Spinal cord (tissue), 10 donors: ENCODE measurements at places on chromosomes 1 and 21. TPM values are rescaled to one million over a fixed set of nuclear protein-coding genes. Genes with fewer than 3 reads are reported as not detected.

- no peak for DNase-seq
These were observed 19.4 kb downstream of the HSD11B1 start for GRCh38 chr1:209723756-209724693.

DNA sequence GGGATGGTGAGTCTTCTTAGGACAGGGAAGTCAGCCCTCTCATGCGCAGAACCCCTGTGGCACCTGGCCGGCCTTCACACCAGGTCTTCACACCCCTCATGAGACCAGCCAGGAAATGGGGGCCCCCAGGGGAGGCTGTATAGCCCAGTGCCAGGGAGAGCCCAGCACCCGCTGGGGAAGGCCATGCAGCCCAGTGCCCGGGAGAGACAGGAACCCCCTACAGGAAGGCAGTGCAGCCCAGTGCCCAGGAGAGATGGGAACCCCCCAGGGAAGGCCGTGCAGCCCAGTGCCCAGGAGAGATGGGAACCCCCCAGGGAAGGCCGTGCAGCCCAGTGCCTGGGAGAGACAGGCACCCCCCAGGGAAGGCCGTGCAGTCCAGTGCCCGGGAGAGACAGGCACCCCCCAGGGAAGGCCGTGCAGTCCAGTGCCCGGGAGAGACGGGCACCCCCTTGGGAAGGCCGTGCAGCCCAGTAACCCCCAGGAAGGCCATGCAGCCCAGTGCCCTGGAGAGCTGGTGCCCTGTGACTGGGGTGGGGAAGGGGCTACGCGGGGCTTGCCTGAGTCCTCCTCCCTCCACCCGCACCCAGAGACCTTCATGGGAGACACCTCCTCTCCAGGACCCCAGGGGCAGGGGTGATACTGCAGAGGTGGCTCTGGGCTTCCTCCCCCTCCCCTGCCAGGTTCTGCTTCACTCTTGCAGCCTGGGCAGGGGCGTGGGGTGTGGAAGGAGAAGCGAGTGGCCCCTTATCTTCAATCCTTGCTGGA is 110.5 kb upstream of the COL6A1 start:
- no peak for DNase-seq

DNA sequence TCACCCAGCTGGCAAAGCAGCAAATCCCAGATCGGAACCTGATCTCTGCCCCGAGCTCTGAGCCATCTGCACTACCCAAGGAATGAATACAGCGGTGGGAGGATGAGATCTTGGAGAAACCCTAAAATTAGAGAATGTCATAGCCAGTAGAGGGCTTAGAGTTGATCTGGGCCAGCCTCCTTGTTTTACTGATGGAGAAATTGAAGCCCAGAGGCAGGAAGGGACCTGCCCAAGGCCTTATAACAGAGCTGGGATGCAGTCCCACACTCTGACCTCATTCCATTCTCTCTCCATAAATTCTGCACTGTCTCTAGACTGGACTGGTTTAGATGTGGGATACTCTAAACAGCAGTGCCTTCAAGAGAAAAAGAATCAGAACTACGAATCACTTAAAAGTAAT is 4.8 kb upstream of the SFN start:
- DNase-seq = no peak

GRCh38 chr1:24393892-24394291 is 19.7 kb downstream of the STPG1 start:
- no peak for DNase-seq

DNA sequence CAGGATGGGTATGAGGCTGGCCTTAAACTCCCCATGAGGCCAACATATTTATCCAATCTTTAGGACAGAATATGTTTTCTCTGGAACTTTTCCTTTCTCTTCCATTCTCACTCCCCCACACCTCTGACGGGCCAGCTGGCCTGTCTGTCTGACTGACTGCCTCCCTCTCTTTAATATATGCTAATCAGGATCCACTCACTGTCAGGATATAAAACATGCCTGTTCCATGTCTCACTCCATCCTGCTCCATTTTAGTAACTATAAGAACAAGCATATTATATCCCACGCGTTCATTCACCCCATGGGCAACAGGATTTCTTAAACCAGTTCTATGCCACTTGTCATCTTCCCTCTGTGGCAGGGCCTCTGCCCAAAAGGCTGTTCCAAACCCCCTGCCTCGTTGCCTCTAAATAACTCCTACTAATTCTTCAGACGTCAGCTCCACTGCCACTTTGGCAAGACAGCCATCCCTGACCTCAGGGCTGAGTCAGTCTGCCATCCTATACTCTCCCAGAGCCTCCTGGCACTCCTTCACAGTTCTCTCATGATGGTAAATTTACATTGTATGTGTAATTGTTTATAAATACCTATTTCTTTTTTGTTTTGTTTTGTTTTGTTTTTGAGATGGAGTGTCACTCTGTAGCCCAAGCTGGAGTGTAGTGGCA is 84.3 kb upstream of the SPATA6 start:
- DNase-seq = no peak

DNA sequence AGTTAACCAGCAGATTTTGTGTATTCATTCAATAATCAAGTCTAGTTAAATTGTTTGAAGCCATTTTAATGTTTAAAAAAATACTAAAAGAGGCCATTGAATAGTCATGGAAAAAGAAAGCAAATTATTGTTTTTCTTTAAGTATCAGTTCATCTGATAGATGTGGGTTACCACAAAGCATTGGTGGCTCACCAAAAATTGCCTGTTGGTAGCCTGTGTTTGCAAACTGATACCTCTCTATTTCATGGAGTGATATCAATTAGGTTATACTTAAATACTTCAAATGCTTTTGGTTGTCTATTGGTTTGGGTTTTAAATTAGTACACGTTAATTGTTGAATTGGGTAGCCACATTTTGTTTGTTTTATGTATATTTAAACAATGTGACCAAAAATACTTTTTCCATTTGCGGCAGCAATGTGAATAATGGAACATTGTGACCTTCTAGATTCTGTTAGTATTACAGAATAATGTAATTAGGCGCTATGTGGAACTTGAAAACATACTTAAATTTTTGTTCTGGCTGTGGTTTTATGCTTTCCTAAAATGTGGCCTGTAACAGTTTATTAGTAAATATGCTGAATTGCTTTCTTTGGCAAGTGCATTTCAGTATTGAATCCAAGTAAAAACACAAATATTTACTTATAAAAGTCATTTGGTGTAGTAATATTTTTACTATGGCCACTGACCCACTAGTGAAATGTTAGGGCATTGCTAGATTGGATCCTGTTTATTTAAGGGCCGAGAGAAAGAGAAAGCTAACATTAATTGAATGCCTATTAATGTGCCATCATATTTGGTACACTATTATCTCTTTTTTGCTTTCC is 37.1 kb upstream of the NBL1 start:
- DNase-seq = no peak

GRCh38 chr1:39142401-39143060 is 62.0 kb upstream of the MACF1 start:
- DNase-seq = peak; percentile 44

GRCh38 chr1:156750191-156750672 is 1.2 kb downstream of the HDGF start:
- no peak for DNase-seq

- DNase-seq = no peak
These were observed 21.8 kb downstream of the RSPH1 start for GRCh38 chr21:42474043-42474831.

DNA sequence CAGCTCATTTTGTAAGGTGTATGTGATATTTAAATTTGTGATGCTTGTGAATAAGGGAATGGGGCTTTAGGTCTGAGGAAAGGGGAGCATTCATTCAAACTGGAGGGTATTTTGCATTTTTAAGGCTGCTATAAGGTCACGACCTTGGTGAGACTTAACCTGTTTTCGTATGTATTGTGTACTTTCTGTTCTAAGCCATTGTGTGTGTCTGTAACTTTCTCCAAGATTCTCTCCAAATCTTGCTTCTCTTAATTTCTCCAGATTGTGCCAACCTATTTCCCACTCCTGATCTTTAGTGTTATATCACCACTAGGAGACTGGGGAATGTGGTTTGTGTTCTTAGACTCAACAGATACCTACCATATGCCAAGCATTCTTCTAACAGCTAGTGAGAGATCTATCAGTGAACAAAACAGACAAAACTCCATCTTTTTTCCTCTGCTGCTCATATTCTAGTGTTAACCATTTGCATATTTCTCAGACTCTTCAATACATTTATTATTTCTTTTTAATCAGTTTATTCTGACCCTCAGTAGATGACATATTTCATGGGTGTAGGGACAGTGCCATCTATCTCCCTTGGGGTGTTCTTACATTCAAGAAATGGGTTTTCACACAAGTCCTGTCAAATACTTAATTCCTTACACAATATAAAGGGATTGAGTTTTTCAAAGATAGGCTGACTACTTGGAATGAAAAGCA is 27.5 kb downstream of the ATP1B1 start:
- no peak for DNase-seq

DNA sequence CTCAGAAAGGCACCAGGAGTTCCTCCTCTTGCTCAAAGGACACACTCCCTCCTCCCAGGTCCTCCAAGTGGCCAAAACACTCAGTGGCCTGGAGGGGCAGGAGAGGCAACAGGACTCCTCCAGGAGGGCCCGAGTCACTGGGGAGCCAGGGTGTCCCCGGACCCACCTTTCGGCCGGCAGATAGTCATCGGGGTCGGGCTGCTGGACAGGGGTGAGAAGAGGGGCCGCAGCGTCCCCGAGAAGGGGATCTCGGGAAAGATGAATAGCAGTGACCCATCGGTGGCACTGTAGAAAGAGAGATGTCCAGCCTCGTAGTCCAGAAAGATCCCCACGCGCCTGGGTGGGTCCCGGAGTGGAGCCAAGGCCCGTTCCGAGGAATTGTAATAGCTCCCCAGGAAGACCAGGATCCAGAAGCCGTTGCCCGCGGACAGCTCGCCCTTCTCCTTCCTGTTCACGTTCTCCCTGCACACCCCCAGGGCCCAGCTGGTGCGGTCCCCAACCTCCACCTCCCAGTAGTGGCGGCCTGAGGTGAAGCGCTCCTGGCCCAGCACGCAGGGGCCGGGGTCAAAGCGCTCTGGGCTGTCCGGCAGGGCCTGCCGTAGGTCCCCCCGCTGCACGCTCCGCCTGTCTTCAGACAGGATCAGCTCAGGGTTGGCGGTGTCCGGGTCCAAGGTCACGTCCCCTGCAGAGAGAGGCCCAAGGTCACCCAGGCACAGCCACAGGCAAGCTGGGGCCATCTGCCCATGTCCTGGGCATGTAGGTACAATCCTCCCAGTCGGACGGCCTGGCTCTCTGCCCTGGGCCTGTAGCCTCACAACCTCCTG is 11.9 kb downstream of the TRIM11 start:
- no peak for DNase-seq

GRCh38 chr1:7289694-7290093 is 481.4 kb upstream of the VAMP3 start:
- no peak for DNase-seq

- DNase-seq = peak; percentile 92
These were observed 747 bp upstream of the ENAH start for GRCh38 chr1:225653463-225654276.

DNA sequence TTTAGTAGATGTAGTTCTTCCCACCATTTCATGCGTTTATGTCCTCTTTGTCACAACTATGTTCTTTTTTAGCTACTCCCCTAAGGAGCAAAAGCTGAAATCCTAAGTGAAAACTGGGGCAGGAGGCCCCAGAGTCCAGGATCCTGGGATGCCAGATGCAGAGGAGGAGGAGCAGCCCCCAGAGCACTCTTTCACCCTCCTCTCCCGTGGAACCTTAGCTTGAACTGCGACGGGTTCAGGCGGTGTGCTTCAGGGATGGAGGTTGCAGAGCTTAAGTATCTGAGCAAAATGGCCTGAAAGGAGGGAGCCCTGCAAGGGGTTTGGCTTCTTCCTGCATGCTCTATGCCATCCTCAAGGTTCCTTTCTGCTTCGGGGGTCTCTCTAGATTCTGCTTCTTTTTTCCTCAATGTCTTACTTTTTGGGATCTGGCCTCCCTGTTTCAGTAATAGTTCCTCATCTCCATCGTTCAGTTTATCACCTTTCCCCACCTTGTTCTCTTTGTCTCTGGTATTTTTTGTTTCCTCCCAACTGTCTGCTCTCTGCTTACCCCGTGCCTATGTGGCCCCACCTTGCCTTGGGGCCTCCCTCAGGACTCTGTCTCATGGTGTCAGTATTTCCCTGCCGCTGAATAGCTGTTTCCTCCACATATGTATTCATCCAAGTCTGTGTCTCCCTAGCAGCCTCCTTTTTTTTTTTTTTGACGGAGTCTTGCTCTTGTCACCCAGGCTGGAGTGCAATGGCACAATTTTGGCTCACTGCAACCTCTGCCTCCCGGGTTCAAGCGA is 2.7 kb upstream of the NHLH1 start:
- DNase-seq = no peak

GRCh38 chr1:218431476-218431875 is 86.3 kb downstream of the TGFB2 start:
- DNase-seq = no peak

DNA sequence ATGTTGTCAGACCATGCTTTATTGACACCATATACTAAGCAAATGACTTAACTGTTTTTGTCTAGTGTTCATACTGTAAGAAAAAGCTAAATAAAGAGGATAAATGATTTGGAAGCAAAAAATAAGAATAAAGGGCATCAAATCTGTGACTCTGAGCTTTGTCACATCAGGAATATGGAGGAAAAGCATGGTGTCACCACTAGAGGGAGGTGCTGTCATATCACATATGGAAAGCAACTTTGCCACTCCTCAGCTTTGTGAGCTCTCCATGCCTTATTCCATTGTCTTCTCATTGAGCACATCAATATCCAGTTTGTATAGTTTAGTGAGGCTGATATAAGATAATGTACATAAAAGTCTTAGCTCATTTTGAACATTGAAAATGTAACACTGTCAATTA is 20.8 kb upstream of the GBP1 start:
- no peak for DNase-seq

GRCh38 chr1:239268941-239269340 is 117.4 kb upstream of the CHRM3 start:
- no peak for DNase-seq

DNA sequence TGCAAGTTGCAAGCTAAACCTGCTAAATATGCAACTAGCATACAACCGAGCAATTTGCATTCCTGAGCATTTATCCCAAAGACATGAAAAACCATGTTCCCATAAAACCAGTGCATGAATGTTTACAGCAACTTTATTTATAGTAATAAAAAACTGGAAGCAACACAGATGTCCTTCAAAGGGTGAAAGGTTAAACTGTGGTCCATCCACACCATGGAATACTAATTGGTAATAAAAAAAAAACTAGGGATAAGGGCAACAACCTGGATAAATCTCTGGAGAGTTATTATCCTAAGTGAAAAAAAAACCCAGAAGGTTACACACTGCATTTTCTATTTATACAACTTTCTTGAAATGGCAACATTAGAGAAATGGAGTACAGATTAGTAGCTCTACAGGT is 474.1 kb downstream of the SMYD3 start:
- no peak for DNase-seq

GRCh38 chr1:217052626-217053025 is 329.4 kb upstream of the ESRRG start:
- DNase-seq = no peak

- DNase-seq = no peak
These were observed 482.0 kb downstream of the DISC1 start for GRCh38 chr1:232108598-232108997.

- DNase-seq = no peak
These were observed 67.8 kb upstream of the SMYD2 start for GRCh38 chr1:214213136-214213535.

Gene EDARADD
- total RNA-seq = 0.89 TPM

Gene FGR
- total RNA-seq = 8.5 TPM

Gene PROX1
- 12.3 TPM for total RNA-seq

Gene KCNT2
- 32.3 TPM for total RNA-seq

Gene KLF17
- total RNA-seq = 0.69 TPM

Gene S100A2
- 1.2 TPM for total RNA-seq

Gene CAPN9
- 0.20 TPM for total RNA-seq

Gene CCDC17
- 1.0 TPM for total RNA-seq

Gene S100A8
- 286 TPM for total RNA-seq

Gene TMEM81
- total RNA-seq = 1.9 TPM

Gene TEX38
- not detected for total RNA-seq
